ENCODE measurements at places on chromosomes 16 and 17.

GRCh38 chr17:62611728-62612127 lies 15.7 kb upstream of the MRC2 start:
- no peak for DNase-seq

DNA sequence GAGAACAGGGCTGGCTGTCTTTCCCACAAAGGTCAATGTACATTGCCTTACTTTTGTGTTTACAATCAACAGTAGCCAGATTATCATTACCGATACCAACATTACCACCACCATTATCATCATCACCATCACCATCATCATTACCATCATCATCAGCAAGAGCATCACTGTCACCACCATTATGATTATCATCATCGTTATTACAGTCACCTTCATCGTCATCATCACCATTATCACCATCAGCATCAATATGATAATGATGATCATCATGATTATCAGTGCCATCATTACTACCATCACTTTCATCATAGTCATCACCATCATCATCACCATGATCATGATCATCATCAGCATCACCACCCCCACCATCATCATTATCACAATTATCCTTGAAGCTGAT lies 43.3 kb upstream of the RBFOX1 start:
- DNase-seq, result no peak

DNA sequence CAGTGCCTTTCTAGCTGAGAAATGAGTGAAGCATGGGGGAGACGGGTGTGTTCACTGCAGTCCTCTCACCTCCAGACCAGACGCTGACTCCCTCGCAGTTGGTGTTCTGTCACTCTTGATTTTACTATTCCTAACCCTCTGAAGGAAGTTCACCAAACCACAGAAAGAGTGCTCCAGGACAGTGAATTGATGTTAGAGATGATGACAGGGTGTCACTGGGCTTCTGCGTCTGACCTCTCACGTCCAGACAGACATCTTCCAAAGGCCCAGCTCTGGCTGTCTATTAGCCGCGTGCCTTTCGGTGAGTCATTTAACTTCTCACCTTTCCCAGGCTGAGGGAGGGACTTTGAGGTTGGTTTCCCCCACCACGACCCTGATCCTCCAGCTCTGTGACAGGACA lies 8.2 kb downstream of the CRAMP1 start:
- DNase-seq, result no peak

GRCh38 chr16:55900616-55901393 lies 25.6 kb upstream of the CES5A start:
- no peak for DNase-seq

DNA sequence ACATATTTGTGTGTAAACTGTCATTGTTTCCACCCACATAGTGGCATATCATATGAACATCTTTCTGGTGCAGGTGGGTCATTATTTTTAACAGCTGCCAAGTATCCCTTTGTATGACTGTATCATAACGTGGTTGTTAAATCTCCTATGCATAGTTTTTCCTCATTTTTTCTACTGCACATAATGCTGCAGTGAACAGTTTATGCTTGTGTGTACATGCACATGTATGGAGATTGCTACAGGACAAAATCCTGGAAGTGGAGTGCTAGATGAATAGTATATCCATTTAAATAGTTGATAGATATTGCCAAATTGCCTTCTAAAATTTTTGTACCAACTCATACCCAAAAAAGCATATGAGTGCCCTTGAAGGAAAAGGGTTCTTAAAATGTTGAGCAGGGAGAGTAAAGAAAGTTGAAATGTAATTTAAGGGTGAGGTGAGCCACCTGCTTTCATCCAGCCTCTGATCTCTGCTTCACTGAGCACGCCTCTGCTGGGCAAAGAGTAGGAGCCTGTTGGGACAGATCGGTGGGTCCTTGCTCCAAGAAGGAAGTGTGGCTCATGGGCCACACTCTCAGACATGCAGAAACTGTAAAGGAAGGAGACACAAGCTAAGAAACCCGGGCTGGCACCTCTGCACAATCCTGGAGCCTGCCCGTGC lies 55.3 kb downstream of the HLF start:
- no peak for DNase-seq

GRCh38 chr16:3148256-3149192 lies 13.7 kb downstream of the ZNF213 start:
- no peak for DNase-seq

DNA sequence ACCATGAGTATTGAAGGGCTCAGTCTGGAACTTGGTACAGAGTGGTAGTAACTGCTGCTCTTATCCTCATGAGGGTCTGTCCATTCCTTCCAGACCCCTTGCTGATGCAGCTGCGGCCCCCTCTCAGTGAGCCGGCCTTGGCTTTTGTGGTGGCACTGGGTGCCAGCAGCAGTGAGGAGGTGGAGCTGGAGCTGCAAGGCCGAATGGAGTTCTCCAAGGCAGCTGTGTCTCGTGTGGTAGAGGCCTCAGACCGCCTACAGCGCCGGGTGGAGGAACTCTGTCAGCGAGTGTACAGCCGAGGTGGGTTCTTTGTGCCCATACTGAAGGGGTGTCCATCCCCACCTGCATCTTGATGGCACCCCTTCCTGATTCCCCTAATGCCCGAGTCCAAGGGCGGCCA lies 2.0 kb downstream of the RNF40 start:
- no peak for DNase-seq

DNA sequence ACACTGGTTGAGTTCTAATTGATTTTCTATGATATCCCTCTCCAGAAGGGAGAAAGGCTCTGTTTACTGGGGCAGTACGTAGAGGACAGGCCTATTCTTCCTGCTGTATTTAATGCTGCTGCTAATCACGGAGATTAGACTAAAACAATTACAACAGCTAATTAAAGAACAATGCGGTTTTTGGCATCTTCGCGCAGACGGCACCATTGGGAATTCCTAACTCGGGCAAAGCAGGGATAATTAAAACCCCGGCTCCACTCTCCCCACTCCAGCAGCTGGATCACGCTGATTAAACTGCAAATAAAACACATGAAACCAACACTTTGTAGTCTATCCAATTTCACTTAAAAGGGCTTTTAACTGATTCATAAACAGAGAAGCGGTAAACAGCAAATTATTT lies 147.6 kb downstream of the XYLT1 start:
- DNase-seq, result no peak

DNA sequence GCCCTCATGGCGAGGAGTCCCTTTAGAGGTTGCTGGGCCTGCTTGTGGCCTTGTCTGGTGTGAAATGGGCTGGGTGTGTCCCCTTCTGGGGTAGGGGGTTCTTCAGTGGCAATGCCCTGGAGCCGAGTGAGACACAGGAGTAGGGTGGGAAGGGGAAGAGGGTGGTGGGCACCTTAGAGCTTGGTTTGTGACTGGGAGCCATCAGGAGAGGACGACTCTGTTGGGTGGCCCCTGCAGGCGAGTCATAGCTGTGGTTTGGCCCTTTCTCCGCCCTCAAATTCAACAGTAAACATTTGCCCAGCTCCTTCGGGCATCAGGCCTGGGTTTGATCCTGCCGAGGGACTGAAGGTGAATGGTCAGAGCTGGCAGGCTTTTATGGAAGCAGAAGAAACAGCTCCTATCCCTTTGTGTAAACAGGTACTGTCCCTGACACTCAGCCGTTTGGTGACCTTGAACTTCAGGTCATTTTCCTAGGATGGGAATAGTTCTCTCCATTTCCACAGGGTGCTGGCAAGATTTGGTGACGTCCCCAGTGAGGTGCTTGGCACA lies 2.9 kb downstream of the E4F1 start:
- DNase-seq, result no peak

- no peak for DNase-seq
Observed at GRCh38 chr16:1773703-1774447, 941 bp upstream of the MRPS34 start.

GRCh38 chr17:72120642-72121163 lies at the start of gene SOX9:
Gene SOX9, plus strand, starts transcription at chr17:72121020. Its CDS starts 372 bp downstream, at chr17:72121392.
- no peak for DNase-seq

DNA sequence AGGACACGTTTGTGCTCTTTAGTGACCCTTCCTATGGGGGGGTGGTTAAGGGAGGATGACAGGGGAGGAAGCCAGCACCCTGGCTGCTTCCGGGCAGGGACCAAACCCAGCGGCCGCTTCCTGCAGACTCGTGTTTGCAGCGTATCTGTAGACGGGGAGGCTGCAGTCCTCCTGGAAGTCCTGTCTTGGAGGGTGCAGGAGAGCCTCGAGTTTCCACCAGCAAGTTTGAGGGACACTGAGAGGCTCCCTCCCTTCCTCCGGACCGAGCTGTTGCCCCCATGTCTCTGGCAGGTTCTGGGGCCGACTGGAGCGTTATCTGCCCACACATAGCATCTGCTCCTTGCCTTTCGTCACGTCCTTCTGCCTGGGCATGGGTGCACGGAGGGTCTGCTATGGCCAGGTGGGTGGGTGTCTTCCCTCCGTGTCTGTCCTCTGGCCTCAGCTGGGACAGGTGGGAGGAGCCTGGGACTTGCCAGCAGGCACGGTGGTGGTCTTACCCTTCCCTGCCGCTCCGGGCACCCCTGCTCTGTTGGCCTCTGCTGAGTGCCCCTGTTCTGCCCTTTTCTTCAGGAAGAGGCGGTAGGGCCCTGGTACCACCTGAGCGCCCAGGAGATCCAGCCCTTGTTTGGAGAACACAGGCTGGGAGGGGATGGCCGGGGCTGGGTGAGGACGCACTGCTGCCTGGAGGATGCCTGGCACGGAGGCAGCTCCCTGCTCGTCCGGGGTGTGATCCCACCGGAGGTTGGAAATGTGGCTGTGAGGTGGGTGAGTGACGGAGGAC lies 8.8 kb downstream of the ENGASE start:
- no peak for DNase-seq

- no peak for DNase-seq
Observed at GRCh38 chr17:38428643-38429371, 543 bp downstream of the ARHGAP23 start.

DNA sequence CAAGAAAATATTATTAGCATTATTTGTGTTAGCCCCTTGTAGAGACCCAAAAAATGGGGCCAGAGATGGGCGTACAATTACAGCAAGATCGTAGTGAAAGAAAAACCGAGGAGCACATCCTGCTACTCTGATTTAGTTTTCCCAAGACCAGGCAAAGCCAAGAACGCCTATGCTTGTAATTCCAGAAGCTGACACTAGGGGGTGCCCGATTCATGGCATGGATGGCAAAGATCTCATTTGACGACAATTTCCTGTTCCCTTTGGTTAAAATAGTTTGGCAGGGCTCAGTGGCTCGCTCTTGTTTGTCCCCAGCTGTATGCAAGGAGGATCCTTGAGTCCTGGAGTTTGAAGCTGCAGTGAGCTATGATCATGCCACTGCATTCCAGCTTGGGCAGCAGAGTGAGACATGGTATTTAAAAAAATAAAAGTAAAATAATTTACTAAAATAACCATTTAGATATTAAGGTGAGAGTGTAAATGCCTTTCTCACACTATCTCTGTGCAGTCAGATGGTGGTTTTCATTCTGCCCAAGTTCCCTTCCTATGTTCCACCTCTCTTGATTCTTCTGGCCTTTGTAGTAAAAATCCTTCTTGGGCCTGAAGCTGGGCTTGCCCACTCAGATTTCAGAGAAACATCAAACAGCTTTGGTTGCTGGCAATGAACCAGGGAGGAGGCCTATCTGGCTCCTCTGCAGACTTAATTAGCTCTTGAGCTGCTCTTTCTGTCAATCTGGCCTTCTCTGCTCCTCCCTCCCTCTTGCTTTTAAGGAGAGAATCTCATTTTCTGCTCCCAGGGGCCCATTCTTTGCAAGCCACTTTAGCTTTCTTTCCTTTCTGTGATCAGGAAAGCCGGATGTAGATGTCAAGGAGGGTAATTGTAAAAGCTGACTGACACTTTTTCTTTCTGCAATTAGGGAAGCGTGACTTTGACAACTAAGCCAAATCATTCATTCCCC lies 31.2 kb downstream of the TMEM238L start:
- no peak for DNase-seq

- DNase-seq, result no peak
Observed at GRCh38 chr16:85252461-85252860, 140.2 kb upstream of the CIBAR2 start.

Measured in activated gamma-delta T cell (primary cell).